ENCODE measurements at places on chromosomes 3 and 15.

GRCh38 chr3:153052096-153052460, 109.9 kb upstream of the RAP2B start:
- DNase-seq: peak; percentile 50

DNA sequence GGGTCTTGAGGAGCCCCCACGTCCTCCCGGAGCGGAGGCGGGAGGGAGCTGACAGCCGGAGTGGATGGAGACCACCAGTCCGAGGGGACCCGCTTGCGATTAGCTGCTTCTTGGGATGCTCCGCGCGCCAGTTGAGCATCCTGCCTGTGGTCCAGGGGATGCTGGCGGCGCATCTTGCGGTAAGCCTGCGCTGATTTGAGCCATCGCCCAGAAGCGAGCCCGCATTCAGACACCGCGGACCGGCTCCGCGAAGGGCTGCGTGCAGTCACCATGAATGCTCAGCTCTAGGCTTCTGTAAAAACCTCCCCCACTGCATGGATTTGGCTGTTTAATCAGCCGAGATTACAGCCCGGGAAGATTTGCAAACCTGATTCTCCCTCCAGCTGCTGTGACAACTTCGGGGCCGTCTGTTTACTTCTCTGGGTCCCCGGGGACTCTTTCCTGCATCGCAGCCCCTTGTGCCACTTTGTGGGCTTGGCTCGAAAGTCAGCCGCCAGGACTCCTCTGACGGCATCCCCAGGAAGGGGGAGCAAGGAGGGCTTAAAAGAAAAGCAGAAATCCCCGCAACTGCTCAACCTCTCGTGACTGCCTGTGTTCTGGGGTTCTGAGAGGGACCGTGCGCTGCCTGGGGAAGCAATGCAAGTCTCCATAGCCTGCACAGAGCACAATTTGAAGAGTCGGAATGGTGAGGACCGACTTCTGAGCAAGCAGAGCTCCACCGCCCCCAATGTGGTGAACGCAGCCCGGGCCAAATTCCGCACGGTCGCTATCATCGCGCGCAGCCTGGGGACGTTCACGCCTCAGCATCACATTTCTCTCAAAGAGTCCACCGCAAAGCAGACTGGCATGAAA, 171.1 kb downstream of the KCNAB1 start:
- DNase-seq: peak; percentile 5

DNA sequence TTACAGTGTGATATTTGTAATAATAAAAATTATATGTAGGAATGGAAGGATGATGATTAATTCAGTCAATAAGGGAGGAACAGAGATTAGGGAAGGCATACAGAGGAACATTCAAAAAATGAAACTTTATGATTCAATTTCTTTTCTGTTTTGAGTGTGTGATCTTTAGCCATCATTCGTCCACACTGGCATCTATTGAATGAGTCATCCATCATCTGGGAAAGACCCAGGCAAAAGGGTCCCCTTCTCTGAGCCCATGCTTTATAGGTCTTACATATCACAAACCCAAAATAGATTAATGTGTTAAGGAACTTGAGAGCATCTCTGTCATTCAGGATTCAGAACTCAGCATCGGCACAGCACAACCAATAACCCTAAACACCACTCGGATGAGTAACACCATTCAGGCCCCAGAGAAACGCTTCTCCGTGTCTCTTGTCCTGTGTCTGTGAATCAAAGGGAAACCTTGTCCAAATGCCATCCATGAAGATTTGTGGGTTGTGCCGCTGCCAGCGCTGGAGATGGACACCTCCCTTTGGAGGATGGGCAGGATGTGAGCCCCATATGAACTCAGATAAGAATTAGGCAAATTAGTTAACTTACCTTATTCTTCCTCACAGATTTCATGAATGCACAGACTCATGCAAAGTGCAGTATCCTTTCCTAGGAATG, 21.7 kb upstream of the TPM1 start:
- no peak for DNase-seq

DNA sequence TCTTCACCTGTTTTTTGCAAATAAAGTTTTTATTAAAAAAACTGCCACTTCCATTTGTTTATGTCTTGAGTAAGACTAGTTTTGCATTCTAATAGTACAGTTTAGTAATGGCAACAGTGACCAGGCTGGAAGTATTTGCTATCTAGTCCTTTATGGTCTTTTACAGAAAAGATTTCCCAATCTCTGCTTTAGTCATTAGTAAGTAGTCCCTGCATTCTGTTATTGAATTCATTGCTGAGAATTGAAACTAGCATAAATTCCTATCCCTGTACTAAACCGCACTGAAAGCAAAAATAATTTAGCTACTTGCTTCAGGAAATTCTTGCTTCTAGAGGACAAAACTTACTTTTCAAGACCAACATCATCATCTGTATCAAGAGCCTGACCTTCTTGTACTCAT, 46.2 kb downstream of the CNTN6 start:
- DNase-seq: no peak

DNA sequence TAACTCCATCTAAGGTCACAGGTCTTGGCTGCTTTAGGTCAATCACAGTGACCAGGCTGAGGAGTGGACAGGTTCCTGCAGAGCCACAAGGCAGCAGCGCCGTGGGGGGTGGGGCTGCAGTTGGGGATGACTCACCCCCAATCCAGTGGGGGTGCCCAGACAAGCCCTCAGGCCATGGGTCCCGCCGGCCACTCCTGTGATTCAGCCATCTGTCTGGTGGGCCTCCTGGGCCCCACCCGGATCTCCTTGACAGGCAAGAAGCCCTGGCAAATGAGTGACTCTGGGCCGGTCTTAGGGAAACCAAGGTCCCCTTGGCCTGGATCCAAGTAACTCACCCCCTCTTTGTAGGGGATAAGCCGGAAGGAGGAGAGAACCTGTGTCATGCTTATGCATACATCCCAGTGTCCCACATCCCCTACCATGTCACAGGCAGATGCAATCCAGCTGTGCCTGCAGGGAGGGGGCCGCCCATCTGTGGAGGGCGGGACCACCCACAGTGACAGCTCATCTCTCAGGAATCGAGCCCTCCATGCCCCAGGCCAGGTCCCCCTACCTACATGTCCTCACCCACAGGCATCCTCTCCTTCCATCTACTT, 495 bp upstream of the COL7A1 start:
- DNase-seq: peak; percentile 31

DNA sequence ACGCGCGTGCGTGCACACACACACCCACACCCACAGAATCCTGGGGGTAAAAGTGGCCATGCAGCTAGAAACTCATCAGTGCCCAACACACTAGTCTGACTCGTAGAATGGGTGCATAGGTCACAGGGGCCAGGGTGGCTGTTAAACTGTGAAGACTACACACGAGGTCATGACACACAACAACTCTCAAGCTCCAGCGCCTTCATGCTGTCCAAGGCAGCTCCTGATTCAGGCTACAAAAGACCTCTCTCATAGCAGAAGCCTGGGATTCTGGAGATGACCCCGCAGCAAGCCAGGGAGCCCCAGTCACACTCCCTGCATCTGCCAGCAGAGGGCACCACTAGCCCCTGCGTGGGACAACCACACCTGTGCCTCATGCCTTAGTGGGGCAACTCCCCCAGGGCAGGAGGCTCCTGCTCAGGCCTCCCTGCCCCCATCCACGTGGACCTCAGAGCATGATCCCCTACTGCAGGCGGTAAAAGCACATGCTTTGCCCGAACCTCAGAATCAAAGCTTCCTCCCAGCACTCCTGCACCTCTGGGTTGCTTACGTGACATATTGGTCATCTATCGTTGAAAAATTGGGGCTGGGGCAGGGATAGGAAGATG, 93.1 kb downstream of the LRIG1 start:
- DNase-seq: peak; percentile 65

DNA sequence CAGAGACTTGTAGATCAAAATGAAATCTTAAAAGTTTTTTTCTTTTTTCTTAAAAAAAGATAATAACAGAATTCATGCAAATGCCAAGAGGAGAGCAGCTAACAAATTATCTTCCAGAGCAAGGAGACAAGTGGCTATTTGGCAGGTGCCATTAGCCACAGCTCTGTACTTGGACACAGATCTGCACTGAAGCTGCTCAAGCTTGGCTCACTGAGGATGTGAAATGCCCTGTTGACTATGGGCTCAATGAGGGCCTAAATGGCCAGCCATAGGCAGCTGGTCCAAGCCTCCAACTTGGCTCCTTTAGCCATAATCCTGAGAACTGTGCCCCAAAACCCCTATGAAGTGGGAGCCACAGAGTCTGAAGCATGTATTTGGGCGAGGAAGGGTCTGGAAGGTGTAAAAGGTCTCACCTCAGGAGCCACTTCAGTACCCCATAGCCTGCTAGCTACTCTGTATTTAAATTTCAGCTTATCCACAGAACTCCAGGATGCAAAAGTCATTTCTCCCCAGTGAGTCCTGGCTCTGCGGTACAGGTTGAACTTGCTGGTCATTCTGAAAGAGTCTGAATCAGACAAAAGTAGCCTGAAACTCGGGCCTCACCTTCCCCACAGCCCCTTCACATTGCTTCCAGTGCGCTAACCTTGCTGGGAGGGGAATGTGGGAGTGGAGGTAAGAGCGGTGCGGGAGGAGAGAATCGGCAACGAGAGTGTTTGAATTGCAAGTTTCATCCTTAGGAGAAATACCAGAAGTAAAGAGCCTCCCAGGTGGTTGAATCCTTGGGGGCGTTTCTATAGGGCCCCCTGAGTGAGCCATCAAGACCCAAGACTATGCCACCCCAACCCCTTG, 48.0 kb downstream of the ZIC4 start:
- DNase-seq: no peak

DNA sequence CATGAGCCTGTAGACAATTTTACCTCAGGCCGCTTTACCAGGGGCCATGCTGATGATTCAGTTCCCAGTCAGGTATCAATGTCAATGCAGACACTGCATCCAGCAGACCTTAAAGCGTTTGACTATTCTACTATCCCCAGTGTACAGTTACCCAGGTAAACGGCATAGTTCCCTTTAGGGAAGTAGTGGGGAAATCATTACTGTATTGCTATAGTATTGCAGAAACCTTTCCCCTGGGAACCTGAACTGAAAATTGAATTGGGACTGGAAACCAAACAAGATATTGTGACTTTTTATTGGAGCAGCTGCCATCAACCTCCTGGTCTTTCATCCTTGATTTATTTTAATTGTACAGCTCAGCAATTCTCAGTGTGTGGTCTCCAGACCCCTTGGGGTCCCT, 6.6 kb upstream of the INAFM2 start:
- DNase-seq: no peak

DNA sequence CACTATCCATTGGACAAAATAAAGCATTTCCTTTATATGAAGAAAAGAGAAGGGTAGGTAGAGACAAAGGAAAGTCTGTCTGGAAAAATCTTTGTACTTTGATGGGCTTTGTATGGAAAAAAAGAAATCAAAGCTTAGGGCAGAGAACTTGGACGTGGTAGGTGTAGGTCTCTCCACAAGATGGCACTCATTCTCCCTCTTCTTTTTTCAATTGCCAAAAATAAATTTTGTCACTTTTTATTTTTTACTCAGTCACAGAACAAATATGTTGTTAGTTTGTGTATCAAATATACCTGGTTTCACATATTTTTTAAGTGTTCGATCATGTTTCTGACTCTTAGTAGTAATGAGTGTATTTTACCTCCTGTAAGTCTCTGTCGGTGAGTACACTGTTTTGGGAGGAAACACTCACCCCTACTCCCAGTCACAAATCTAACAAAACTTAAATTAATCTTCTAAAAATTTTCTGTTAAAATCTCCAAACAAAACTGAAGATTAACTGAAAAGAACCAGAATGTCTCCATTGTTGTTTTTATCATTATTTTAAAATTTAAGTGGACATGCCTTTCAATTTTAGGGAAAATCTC, 415.8 kb upstream of the GOLIM4 start:
- DNase-seq: peak; percentile 51

GRCh38 chr3:32937331-32937730, 14.1 kb upstream of the CCR4 start:
- no peak for DNase-seq

GRCh38 chr3:2628117-2628516, 482.1 kb downstream of the IL5RA start:
- DNase-seq: no peak

DNA sequence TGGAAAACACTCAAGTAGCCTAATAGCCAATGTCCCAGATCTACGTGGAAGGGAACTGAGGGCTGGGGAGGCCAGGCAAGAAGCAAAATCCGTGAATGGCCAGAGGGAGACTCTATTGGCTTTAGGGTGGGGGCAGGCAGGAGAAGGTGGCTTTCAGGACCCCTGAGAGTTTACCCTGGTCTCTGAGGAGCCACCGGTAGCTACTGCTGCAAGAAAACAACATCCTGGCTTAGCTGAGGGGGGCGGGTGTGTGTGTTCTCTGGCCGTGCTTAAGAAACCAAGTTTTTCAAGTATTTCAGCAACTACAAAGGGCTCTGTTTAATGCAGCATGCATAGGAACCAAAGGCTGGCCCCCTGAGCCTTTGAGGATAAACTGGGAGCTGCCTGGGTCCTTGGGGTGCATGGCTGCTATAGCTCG, 47.6 kb upstream of the TRPM1 start:
- no peak for DNase-seq

DNA sequence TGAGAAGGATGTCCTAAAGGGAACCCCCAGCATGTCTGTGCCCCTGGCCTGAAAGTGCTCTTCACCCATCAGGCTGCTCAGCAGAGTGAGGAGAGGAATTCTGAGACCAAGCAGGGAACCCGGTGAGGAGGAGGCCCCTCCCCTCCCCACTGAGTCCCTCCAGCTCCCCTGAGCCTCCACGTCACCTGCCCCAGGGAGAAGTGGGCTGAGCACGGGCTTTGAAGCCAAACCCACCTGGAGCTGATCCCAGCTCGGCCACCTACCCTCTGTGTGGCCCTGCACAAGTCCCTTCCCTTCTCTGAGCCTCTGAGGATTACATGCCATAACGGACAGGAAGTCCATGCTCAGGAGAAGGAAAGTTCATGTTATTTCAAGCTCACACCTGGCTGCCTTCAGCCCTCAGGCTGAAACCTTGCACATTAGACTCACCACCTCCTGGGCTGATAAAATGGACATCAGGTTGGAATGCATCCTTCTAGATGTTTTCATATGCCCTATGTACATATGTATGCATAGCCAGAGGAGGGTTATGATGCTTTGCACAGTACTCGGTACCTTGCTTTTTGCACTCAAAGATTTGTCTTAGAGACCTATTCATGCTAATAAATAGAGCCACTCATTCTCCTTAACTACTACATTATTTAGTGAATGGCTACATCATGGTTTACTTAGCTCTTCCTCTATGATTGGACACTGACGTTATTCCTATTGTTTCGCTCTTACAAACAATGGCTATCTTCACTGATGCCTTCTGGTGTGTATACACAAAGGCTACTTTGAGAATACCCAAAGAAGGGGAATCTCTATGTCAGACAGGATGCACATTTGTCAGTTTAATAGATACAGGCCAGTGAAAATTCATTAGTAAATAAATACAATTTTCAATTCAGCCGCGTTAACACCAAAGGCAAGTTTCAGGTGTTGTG, 31.6 kb upstream of the GATA2 start:
- no peak for DNase-seq

Measured in hematopoietic multipotent progenitor cell treated with erythropoietin and hydrocortisone succinate and interleukin-3 and kit ligand, for 6 days (in vitro differentiated cells).